ENCODE measurements at places on chromosomes 7 and 10. TPM values are rescaled to one million over a fixed set of nuclear protein-coding genes. Genes with fewer than 3 reads are reported as not detected.
A peak's percentile ranks its signal among the peaks of the same experiment; 100 is the strongest.

Gene TFPI2
- 4.1 TPM for total RNA-seq

- no peak for DNase-seq
Observed at GRCh38 chr10:125102246-125102645, 58.1 kb downstream of the CTBP2 start.

DNA sequence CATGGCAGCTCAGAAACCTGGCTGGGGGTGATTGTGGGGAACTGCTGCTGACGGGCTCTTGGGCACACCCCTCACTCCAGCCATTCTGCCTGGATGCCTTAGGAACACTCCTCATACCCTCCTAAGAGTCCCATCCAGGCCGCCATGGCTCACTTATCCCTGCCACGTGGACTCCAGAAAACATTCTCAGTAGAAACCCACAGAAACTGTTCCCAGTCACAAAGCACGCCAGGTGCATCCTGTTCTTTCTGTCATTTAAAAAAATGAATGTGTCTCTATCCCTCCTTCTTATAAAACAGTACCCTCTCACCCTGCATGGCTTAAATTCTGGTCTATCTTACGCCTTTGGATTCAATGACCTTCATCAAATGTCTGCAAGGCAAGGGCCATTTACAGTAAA, 177.7 kb downstream of the CUX1 start:
- DNase-seq, result no peak

Gene LRIT1
- not detected for total RNA-seq

- DNase-seq, result no peak
Observed at GRCh38 chr7:129741743-129742213, 130.3 kb downstream of the NRF1 start.

Gene GRID1
- 15.4 TPM for total RNA-seq

Gene GPR141
- 1.8 TPM for total RNA-seq

Gene KIAA1217
- total RNA-seq, result 84.6 TPM

DNA sequence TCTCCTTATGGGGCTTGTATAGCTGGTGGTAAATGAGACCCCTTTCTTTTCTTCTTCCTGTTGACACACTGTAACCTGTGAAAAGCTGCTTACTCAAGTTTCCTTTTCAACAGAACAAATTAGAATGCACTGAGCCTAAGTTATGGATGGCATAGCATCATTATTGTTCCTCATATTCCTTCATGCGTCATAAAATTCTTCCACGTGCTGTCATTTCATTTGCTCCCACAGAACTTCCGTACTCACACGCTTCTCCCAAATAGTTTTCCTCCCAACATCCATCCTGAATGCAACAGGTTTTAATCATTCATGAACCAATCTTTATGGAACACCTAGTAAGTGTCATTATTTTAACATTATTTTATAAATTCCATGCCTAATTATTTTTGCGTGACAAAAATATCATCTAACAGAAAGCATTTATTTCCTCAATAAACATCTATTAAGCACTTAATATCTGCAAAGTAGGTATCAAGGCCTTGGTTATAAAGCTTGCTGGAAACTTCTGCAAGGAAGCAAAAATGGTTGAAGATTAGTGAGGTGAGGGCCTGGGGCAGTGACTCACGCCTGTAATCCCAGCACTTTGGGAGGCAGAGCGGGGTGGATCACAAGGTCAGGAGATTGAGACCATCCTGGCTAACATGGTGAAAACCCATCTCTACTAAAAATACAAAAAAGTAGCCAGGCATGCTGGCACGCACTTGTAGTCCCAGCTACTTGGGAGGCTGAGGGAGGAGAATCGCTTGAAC, 18.9 kb upstream of the SEPTIN7 start:
- no peak for DNase-seq

DNA sequence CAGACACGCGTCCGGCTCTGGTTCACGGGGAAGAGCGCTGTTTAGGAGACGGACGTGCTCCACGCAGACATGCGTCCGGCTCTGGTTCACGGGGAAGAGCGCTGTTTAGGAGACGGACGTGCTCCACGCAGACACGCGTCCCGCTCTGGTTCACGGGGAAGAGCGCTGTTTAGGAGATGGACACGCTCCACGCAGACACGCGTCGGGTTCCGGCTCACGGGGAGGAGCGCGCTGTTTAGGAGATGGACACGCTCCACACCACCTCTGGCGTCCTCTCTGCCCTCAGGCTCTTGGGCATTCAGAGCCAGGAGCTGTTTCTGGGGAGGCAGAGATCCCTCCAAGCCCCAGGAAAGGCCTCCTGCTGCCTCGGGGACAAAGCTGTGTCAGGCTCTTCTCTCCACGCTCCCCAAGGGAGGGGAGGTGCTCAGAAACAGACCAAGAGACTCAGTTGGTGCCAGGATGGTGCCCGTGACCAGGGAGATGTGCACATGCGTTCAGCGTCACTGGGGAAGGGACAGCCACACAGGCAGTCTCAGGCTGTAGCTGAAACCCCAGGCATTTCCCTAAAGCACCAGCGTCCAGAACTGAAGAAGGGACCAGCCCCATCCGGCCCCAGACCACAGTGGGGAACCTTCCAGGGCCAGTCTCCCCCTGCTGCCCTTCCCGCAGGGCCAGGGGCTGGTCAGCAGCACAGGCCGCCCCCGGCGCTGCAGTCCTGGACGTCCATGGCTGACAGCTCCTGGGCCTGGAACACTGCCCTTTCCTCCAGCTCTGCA, 175.6 kb downstream of the ELFN1 start:
- peak; percentile 43 for DNase-seq

DNA sequence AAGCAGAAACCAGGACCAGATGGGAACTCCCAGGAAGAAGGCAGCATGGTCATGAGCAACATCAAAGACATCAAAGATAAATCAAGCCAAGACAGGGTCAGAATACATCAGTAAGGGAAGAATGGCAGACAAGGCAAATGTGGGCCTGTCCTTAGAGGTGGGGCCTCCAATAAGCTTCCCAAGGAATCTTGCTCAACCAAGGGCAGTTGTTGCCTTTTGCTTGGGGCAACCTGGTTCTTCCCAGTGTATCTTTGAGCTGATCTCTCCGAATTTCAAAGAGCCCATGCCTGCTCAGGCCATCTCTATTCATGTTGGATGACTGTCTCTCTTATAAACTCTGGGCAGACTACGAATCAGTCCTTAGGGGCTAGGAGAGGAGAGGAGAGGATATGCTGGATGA, 68.4 kb upstream of the HABP2 start:
- DNase-seq, result no peak

DNA sequence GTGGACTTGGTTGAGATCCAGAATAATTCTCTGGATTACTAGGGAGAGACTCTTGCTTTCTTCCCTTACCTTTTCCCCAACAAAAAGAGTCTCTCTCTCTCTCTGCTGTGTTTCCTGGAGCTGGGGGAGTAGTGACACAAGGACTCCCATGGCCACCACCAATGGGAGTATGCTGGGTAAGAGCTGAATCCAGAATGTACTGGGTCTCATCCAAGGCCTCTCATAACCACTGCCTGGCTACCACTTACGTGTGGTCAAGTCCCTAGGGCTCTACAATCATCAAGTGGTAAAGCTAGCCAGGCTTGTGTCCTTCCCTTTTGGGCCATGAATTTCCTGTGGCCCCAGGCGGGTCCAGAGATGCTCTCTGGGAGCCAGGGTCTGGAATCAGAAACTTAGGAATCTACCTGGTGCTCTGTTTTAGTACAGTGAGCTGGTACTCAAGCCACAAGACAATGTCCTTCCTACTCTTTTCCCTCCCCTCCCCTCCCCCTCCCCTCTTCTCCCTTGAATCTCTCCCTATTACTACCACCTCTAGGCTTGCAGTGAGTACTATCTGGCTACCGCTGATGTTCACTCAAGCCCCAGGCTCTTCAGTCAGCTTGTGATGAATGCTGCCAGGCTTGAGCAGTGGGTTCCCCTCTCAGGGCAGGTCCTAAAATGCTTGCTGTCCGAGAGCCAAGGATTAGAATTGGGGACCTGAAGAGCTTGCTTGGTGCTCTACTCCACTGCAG, 196.6 kb downstream of the BBS9 start:
- no peak for DNase-seq

Gene CYP3A4
- not detected for total RNA-seq

Gene EPO
- total RNA-seq, result not detected

GRCh38 chr7:82234457-82235049, 209.0 kb downstream of the CACNA2D1 start:
- DNase-seq, result no peak

- no peak for DNase-seq
Observed at GRCh38 chr7:73303546-73303945, 5.1 kb downstream of the NSUN5 start.

GRCh38 chr7:101912716-101913110, 95.3 kb downstream of the CUX1 start:
- DNase-seq, result peak; percentile 38

DNA sequence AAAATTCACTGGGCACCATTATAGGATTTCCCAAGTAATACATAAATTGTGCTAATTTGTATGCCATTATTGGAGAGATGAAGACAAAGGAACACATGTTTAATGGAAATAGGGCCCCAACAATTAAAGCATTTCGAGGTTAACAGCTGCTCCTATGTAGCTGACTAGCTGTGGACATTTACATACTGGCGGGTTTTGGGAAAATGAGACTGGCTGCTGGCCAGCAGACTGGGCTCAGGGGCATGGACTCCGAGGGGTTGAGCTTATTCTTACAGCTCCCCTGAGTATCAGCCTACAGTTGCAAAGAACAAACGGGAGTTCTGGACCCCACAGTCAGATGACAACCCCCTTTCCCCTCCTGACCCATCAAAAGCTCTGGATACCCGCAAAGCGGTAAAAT, 91.9 kb upstream of the MYO3A start:
- no peak for DNase-seq

DNA sequence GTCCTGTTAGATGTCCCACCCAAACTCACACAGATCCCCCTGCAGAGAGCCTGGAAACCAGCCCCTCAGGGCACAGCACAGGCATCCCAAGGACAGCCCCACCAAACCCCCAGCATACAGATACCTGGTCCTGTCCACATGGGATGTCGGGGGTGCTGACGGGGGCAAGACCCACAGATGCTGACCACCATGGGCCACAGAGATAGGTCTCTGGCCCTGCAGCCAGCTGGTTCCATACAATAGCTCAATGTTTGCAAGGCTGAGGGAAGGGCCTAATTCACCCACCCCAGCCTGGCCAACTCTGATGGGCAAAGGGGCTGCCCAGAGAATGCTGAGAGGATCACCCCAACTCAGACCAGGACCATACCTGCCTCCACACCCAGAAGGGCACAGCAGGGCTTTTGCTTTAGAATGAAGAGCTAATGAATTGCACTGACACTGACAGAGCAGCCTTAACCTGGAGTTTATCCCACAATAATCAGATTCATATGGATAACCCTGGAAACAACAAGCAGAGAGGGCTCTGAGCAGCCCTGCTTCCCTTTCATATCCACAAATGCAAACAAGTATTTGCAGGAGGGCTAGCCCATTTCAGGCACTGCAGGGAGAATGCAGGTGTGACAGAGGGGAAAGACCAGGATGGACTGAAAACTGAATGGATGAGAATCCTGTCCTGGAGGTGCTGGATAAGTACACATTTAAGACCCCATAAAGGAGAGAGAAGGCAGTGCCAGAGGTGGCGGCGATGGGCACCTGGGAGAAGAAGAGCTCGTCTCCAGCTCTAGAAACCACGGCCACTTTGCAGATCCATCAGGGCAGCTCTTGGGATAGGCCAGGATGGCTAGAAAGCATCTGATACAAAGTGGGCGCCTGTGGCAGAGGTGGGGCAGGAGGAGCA, 126.7 kb downstream of the TNS3 start:
- no peak for DNase-seq

Gene PARP12
- 41.8 TPM for total RNA-seq

Gene FAS
- total RNA-seq, result 27.5 TPM

GRCh38 chr7:79454361-79454960, 994 bp upstream of the MAGI2 start:
- peak; percentile 64 for DNase-seq
